ENCODE measurements at places on chromosomes 1 and 21.

- DNase-seq: no peak
Observed at GRCh38 chr21:19124691-19125090, 721.1 kb upstream of the TMPRSS15 start.

GRCh38 chr1:206422525-206422924 lies 47.8 kb upstream of the IKBKE start:
- DNase-seq: no peak

GRCh38 chr1:1873186-1873585 lies 17.7 kb downstream of the GNB1 start:
- DNase-seq: no peak

DNA sequence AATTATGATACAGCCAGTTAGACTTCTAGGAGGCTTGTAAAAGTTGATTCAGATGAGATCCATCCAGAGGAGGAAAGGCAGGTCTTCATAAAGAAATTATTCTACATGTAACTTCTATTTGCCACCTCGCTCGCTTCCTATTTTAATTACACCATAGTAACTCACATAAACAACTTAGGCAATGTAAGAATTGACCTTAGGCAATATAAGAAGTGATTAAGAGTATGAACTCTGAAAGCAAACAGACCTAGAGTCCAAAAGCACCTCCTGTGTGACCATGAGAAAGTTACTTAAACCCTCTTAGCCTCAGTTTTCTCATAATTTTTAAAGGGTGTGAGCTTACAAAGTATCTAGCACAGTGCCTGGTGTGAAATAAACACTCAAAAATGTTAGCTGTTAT lies 192.7 kb upstream of the NFIA start:
- DNase-seq: no peak

DNA sequence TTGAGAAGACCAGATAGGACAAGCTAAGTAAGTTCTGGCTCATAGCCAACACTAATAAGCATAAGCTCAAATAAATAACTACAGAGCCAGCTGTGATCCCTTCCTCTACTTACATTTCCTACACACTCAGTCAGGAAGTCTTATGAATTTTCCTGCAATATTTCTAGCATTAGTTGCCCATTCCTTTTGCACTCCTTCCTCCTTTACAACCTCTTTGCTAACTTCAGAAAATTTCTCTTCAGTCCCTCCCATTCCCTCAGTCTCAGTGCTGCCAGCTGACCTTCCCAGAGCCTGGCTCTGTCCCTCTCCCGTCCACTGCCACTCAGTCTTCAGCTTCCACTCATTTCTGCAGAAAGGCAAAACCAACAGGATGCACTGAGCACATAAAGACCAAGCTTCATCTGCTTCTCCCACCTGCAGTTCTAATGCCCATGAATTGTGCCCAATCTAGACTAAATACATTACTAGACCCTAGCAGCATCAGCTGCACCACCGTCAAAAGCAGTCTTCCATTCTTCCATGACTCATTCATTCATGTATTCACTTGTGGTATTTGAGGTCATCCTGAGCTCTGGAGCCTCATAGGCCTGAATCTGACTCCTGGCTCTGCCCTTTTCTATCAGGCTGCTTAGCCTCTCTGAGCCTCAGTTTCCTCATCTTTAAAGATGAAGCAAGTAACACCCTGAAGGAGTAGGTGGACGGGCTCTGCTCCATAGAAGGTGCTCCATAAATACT lies 54.6 kb upstream of the SIPA1L2 start:
- DNase-seq: no peak

- DNase-seq: no peak
Observed at GRCh38 chr21:43639470-43640353, 19.6 kb downstream of the HSF2BP start.
